Placental epithelial cell (primary cell): ENCODE measurements at places on chromosomes 13 and 19. TPM values are rescaled to one million over a fixed set of nuclear protein-coding genes. Genes with fewer than 3 reads are reported as not detected.

The IQCN gene
- 2.5 and 3.5 TPM in 2 replicates for total RNA-seq

The ZNF8 gene
- 7.9 and 9.4 TPM in 2 replicates for total RNA-seq

The PLVAP gene
- total RNA-seq: not detected in 2 replicates

The CYP2A13 gene
- total RNA-seq: not detected in 2 replicates

The SIGLEC10 gene
- total RNA-seq: under 0.01 TPM in 1 of 2 replicates, not detected in the other

The CCL25 gene
- not detected in 2 replicates for total RNA-seq
